ENCODE measurements at places on chromosomes 7 and 10. TPM values are rescaled to one million over a fixed set of nuclear protein-coding genes. Genes with fewer than 3 reads are reported as not detected.

Gene ANK3
- 65.3 TPM for total RNA-seq

Gene MAT1A
- not detected for total RNA-seq

Gene CALHM2
- 94.3 TPM for total RNA-seq

Gene CRYGN
- total RNA-seq, result not detected

DNA sequence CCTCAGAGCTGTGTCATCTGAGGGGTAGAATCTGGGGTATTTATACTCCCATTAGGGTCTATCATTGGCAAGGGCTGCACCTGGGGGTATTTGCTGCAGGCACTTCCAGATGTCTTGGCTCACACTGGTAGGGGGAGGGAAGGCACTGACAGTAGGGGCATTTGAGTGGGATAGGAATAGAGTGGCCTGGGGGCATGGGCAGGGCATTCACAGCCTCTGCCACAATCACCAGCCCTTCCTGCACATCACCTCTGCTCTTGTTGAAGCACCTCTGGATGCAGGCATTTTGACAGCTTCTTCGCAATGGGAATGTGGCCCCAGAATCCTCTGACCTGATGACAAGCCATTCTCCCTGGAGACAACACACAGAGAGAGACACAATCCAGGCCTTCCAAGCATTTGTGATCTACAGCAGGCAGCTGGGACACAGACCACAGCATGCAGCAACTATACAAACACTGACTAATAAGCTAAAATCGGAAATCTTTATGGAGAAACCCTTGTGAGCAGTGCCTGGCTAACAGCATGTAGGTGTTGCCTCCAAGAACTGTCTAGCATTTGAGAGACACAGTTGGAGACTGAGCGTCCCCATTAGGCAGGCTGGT is 178.5 kb downstream of the KCNMA1 start:
- H3K36me3 ChIP-seq, result no peaks in the 10 kb centered on the region
- H3K27ac ChIP-seq, result no peak overlapping the region
- no peak overlapping the region for H3K4me3 ChIP-seq
- H3K4me1 ChIP-seq, result no peaks in the 10 kb centered on the region
- no peak for DNase-seq

DNA sequence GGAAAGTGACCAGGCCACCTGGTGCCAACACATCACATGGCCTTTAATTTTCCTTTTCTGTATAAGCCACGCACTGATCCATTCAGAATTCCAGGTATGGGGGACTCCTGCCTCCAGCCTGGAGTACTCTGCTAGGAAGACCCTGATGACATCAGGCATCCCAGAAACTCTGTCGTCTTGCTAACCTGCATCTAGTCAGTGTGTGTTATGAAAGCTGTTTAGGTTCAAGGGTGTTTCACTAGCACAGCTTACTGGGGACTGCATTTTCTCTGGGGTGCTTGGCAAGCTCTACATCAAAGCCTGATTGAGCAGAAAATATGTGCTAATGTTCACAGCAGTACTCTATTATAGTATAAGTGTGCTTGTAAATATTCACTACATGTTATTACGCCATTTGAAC is 100.6 kb upstream of the MGMT start:
- no peaks in the 10 kb centered on the region for H3K27me3 ChIP-seq
- no peaks in the 10 kb centered on the region for H3K36me3 ChIP-seq
- no peak for DNase-seq
- no peaks in the 10 kb centered on the region for H3K4me1 ChIP-seq
- H3K27ac ChIP-seq, result no peak overlapping the region

DNA sequence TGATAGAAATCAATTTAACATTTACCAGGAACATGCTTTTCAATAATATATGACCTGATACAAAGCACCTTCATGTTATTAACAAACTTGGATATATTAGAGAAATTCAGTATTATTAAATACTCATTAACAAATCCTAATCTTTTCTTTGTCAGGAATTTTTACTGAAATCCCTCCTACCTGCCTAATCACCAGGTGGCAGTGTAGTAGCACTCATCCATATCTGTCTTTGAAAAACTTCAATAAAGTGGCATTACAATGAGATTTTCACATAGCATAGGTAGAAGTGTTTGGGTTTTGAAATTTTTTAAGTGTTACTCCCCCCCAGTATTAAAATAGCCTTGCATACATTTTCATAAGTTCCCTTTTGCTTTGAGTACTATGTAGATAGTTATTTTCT is 1246.6 kb upstream of the LRRN3 start:
- no peaks in the 10 kb centered on the region for H3K27me3 ChIP-seq
- H3K4me3 ChIP-seq, result no peak overlapping the region

- H3K27me3 ChIP-seq, result no peaks in the 10 kb centered on the region
- no peak for DNase-seq
- no peak overlapping the region for H3K27ac ChIP-seq
- H3K4me3 ChIP-seq, result no peak overlapping the region
- H3K4me1 ChIP-seq, result no peaks in the 10 kb centered on the region
Observed at GRCh38 chr7:142685877-142686508, 63.3 kb upstream of the PRSS1 start.

- H3K4me3 ChIP-seq, result peak overlapping the region; percentile 82
- peaks cover 33% of the 10 kb centered on the region for H3K4me1 ChIP-seq
- H3K36me3 ChIP-seq, result no peaks in the 10 kb centered on the region
Observed at GRCh38 chr7:22853674-22854157, 31.1 kb upstream of the TOMM7 start.

DNA sequence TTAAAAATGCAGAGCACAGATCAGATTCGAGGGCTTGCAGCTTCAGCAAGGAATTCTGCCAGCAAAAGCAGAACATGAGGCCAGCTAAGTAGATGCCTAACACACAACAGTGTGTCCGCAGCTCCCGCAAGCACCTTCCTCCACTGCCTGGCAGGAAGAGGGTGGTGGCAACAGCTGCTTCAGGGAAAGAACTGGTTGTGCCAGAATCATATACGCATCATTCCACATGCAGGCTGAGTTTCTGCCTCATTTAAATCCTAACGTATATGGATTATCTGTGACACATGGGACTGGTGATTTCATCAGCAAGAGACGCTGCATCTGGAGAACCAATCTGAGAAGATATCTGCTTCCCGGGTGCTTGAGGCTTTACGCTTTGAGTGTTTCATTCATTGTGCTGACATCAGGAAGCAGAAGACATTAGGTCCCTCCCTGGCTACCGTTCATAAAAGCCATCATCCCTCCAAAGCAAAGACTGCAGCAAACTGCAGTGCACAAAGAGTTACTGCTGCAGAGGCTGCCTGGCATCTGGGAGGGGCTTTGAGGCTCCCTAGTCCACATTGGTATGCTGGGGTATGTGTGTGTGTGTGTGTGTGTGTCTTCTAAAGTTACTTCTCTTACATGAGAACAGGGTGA is 78.8 kb downstream of the FAM13C start:
- no peak for DNase-seq
- no peaks in the 10 kb centered on the region for H3K27me3 ChIP-seq
- no peak overlapping the region for H3K27ac ChIP-seq
- H3K4me1 ChIP-seq, result no peaks in the 10 kb centered on the region
- H3K36me3 ChIP-seq, result no peaks in the 10 kb centered on the region

DNA sequence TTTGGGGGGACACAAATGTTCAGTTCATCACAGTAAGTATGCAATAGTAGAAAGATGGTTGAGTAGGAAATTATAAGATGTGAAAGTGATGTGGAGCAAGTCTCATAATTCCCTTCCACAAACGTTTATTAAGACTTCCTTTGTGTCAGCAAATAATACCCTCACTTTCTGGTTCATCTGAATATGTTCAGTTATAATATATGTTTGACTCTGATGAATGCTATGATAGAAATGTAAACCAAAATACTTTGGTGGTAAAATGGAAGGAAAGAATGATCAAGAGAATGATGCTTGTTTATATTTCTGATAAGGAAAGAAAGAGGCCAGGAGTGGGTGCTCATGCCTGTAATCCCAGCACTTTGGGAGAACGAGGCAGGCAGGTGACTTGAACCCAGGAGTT is 111.7 kb upstream of the PLXDC2 start:
- no peak overlapping the region for H3K27ac ChIP-seq
- no peaks in the 10 kb centered on the region for H3K4me1 ChIP-seq
- no peaks in the 10 kb centered on the region for H3K36me3 ChIP-seq

GRCh38 chr10:30432622-30433305 is 1.2 kb upstream of the MAP3K8 start:
- H3K36me3 ChIP-seq, result no peaks in the 10 kb centered on the region
- H3K4me1 ChIP-seq, result peaks cover 40% of the 10 kb centered on the region
- DNase-seq, result no peak
- no peaks in the 10 kb centered on the region for H3K27me3 ChIP-seq
- peak overlapping the region; percentile 92 for H3K4me3 ChIP-seq

DNA sequence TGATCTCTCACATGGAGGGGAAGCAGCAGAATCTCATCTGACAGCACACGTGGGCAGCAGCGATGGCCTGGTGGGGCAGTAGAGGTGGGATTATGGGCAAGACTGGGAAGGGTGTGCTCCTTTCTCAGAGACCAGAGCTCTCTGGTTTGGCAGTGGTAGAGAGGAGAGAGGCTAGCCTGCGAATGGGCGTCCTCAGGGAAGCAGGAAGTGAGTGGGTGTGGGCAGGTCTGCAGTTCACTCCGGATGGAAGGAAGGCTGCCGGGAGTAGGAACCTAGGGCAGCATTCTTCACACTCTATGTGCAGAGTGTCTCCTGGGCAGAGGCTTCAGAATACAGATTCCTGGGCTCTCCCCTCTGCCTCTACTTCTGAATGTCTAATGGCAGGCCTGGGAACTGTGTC is 162.8 kb upstream of the BMPER start:
- no peaks in the 10 kb centered on the region for H3K36me3 ChIP-seq
- DNase-seq, result no peak
- H3K4me1 ChIP-seq, result peaks cover 13% of the 10 kb centered on the region
- no peak overlapping the region for H3K4me3 ChIP-seq

DNA sequence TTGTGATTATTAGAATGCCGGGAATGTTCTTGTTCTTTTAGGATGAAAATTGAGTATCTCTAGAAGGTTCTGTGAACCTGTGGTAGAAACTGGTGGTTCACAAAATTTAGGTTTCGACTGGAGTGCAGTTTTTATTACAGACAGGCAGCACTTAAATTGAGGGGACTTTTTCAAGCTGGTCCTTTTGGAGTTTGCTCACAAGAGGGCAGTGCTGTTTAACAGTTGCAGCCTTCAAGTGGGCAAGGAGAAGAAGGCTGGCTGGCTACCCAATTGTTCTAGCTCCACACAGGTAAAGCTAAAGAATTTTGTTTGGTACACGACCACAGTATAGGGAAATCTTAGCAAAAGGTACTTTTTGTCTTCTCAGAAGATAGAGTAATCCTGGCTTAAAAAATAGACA is 233.6 kb downstream of the SNX13 start:
- no peak overlapping the region for H3K27ac ChIP-seq
- DNase-seq, result no peak
- H3K4me1 ChIP-seq, result no peaks in the 10 kb centered on the region
- no peaks in the 10 kb centered on the region for H3K27me3 ChIP-seq
- no peaks in the 10 kb centered on the region for H3K36me3 ChIP-seq

DNA sequence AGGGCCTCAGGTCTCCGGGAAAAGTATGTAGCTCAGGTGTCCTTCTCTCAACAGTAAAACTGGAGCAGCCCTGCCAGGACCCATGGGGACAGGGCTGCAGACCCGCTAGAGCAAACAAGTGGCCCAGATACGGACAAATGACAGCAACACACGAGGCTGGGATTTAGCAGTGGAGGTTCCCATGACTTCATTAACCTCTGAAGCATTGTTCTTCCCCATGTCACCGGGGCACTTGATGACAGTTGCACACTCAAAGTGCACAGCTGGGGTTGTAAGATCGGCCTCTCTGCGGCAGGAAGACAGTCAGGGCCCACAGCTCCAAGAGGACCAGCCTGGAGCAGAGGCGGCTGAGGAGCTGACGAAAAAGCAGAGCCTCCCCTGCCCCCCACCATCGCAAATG is 12.5 kb upstream of the PODXL start:
- H3K27me3 ChIP-seq, result no peaks in the 10 kb centered on the region
- H3K4me1 ChIP-seq, result no peaks in the 10 kb centered on the region
- no peak overlapping the region for H3K4me3 ChIP-seq
- DNase-seq, result no peak

DNA sequence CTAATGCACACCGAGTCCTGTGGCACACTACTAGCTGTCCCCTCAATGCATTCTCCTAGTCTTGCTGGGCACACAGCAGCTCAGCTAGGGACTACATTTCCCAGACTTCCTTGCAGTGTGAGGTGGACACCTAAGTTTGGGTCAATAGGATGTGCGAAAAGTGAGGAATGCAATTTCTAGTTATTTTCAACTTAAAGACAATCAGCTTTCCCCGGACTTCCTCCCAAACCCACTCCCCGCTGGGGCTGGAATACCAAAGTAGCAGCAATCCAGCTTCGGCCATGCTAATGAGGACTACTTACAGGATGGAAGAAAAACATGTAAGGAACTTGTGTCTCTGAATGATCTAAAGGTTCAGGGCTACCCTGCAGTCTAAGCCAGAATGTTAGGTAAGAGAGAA is 286.4 kb upstream of the LRRN3 start:
- H3K4me1 ChIP-seq, result no peaks in the 10 kb centered on the region
- no peak overlapping the region for H3K4me3 ChIP-seq
- no peak for DNase-seq
- H3K36me3 ChIP-seq, result no peaks in the 10 kb centered on the region
- no peaks in the 10 kb centered on the region for H3K27me3 ChIP-seq

Data from vagina (tissue), 2 donors.